NCI-H446 (cell line): ENCODE measurements at places on chromosomes 16 and 17.
A peak's percentile ranks its signal among the peaks of the same experiment; 100 is the strongest.

GRCh38 chr17:48575673-48576478 lies 2.3 kb downstream of the HOXB4 start:
- DNase-seq: no peak

DNA sequence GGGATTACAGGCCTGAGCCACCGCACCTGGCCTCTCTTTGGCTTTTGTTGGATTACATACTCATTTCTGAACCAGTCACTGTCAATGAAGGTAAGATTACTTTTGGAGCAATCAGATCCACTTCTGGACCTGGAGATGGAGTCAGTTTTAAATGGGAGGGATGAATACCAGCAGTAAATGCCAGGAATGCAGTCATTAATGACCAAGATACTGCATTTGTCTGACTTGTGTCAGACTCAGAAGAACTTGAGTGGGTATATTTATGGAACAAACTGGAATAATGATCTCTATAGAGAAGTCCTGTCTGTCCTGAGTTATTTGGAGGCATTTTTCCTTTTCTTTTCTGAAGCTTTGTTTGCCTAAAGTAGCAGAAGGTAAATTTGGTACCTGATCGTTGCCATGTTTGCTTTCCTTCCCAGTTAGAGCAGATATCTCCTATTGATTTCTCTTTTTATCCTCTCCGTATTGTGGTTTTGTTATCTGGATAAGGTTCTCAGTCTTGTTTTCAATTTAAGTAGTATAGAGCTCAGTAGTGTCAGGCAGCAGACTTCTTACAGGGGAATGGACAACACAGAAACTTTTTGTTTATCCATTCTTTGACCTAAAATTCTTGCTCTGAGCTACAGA lies 10.7 kb downstream of the NLK start:
- no peak for DNase-seq

GRCh38 chr16:85040685-85041084 lies 13.1 kb downstream of the KIAA0513 start:
- DNase-seq: no peak

DNA sequence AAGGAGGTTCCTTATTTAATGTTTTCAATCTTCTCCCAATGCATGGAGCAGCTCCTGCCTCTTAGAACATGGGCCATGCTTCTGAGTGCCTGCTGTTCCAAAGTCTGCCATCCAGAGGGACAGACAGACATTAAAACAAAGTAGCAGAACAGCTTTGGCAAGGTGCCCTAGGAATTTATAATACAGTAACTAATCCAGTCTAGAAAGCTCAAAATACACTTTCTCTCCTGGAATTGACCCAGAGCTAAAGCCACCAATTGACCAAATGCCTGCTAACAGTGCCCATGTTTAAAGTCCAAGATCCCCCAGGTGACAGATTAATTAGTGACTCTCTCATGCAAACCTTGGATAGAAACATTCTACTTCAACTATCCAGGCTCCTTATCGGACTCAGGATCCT lies 11.1 kb upstream of the CHRNE start:
- no peak for DNase-seq

DNA sequence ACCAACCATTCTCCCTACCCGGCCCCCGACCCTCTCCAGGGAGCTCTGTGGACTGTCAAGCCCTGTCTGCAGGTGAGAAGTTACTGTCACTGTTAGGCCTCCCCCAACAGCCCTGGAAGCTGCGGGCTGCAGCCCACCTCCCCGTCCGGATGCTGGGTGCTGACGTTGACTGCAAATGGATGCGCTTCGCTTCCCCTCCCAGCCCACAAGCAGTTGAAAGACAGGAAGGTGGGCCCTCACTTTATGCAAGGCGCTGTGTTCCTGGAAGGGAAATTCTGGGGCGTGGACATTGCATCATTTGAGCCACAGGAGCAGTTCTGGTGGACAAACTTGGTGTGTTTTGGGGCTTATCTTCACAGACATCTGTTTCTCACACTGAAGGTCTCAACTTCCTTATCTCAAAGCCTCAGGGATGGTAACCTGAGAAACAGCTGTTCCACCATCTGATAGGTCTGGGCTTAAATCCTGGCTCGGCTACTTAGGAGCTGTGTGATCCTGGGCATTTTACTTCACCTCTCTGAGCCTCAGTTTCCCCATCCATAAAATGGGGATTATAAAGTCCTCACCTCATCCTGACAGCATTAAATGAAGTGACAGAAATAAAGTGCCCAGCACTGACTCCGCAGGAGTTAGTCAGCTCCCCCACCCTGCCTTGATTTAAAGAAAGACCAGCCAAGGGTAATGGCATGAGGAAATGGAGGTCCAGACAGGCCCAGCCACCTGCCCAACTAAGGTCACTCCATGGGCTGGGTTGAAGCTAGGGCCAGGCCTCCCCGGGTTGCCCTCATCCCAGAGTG lies 4.6 kb upstream of the DRC7 start:
- DNase-seq: no peak

DNA sequence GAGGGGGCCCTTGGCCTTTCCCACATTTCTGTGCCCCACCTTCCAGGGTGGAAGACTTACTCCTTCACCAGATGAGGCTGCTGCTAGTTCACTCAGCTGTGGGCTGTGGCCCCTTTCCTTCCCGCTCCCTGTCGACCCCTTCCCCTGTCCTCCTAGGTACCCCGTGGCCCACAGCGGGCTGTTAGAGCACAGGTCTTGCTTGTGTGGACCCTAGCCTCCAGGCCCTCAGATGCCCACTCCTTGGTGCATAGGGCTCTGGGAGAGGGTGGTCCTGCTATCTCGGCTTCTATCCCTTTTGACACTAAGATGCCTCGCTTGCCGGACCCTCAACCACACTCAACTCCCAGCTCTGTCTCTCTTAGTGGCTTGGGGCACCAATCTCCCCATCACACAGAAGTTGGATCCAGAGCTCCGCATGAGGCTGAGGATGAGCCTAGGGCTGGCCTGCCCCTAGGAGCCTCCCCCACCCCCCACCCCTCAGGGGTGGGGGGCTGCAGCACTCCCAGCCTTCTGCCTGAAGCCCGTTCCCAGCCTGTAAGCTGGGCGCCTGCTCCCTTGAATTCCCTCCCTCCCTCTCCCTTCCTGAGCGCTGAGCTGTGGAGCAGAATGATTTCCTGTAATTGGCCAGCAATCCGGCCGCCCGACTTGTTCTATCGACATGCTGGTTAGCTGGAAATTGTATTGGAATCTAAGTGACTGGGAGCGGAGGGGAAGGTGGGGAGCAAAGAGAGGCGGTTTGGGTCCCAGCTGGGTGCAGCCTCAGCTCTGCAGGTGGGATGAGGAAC lies 30.9 kb downstream of the DCAKD start:
- peak; percentile 14 for DNase-seq

DNA sequence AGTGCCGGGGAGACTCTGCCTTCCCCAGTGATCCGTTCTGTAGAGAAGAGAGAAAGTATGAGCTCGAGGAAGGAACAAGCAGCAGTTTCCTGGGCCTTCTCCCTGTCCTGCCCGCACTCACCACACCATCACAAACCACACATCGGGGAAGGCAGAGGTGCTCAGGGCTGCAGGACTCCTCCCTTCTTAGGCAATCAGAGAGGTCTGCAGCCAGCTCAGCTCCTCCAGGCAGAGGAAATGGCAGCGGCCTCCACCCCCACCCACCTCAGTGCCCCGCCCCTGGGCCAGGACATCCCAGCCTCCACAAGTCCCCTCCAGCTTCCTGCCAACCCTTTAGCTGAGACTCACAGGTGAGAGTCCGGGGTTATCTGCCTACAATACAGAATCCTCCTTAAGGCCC lies 2.0 kb downstream of the ZNF319 start:
- no peak for DNase-seq

DNA sequence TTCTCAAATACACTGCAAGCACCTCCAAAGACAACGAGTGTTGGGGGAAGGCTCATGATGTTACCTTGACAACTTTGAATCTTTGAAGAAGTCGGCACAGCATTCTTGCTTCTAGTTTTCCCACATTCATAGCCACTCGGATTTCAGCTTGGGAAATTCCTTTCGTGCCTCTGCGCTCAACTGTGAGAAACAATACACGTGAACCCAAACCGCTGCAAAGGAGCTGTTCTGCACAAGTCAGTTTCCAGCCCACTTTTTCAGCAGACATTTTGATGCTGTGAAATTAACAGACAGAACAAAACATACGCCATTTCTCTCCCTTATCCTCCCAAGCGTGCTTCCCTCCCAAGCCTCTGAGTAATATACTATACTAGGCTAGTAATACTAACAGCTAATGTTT lies 41.2 kb downstream of the GTF3C1 start:
- no peak for DNase-seq

GRCh38 chr17:19000531-19001325 lies 3.8 kb downstream of the FAM83G start:
- DNase-seq: no peak

GRCh38 chr17:6930749-6931148 lies 65.1 kb upstream of the ALOX12 start:
- DNase-seq: no peak

- no peak for DNase-seq
Measured at GRCh38 chr16:13005721-13006247, 104.4 kb downstream of the SHISA9 start.

- DNase-seq: no peak
Measured at GRCh38 chr17:76136276-76137000, 4.6 kb downstream of the FOXJ1 start.

DNA sequence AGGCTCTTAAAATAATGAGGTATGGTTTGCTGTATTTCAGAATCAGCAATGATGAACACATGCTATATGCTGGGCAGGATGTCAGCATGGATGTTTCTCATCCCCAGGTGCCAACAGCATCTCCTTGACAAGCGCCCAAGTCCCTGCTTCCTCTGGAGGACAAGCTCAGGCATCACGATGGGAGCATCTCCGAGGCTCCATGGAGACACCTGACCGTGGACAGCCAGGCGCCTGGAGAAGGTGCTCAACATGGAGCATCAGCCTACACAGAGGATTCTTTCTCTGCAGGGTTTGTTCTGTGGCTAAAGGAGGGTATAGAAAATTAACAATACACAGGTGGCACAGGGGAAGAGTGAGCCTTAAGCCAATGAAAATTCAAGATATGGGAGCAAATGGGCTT lies 72.1 kb downstream of the SLC5A11 start:
- no peak for DNase-seq

DNA sequence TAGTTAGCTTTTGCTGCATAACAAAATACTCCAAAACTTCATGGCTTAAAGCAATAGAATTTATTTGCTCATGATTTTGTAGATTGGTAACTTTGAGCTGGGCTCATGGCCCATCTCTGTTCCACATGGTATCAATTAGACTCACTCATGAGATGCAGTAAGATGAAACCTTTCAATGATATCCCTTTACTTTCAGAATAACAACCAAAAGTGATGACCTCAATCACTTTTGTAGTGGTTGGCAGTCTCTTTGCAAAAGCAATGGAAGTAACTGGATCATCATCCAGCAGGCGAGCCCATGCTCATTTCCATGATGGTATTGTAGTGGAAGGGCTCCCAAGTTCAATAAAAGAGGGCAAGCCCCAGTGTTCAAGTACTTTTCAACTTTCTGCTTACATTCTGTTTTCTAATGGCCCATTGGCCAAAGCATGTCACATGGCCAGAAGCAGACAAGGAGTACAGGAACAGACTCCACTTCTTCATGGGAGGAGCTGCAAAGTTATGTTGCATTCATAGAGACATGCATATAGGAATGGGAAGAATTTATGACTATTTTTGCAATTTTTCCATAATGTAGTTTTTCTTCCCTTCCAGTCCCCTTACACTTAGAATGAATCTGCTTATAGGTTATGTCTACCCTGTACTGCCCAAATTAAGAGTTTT lies 41.7 kb downstream of the EFCAB5 start:
- no peak for DNase-seq

GRCh38 chr16:30896261-30896888 lies at the start of gene CTF1:
Gene CTF1 (plus strand): TSS chr16:30896614. CDS start chr16:30896644, 30 bp downstream.
- DNase-seq: no peak

DNA sequence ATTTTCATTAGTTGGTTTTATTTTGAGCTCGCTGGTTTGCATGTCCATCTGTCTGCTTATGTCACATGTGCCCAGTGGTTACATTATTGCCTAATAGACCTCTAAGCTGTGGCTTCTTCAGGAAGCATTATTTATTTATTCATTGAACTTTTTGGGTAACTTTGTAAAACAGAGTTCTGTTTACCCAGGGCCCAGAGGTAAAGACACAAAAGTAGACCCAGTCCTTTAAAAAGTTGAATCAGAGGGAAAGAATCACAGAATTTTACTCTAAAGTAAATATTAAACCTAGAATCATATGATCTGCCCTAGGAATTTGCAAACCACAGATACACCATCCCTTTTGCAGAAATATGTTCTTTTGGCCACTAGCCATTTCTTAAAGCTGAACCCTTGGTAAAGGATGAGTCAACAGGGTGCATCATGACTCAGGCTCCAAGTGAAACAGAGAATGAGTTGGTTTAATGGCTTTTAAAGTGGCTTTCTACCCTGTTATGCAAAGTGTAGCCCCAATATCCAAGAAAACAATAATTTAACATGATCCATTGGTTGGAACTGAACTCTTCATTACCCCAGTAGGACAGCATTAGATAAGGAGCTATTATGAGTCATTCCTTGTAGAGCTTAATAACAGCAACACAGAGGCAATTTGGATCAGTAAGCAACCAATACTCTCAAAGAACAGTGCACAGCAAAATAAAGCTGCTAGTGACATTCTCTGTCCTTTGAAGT lies 236.3 kb downstream of the KCNJ2 start:
- DNase-seq: peak; percentile 19

GRCh38 chr17:17774009-17774881 lies 62.5 kb downstream of the SREBF1 start:
- no peak for DNase-seq

DNA sequence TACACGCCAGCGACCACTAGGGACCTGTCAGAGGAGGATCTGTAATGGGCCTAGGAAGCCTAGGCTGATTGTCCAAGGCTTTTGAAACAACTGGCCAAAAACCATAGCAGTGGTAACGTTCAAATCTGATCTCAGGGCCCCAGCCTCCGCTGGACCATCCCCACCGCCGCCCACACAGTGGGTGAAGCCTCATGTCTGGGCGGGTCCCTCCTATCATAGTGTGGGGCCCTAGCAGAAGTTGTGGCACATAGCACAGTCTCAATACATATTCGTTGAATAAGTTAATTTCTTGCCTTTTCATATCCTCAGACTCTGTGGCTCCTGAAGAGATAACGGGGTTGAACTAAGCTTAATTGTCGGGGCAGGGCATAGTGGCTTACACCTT lies 818 bp downstream of the DPH1 start:
- DNase-seq: no peak

- DNase-seq: no peak
Measured at GRCh38 chr16:10103118-10103517, 79.1 kb downstream of the GRIN2A start.

DNA sequence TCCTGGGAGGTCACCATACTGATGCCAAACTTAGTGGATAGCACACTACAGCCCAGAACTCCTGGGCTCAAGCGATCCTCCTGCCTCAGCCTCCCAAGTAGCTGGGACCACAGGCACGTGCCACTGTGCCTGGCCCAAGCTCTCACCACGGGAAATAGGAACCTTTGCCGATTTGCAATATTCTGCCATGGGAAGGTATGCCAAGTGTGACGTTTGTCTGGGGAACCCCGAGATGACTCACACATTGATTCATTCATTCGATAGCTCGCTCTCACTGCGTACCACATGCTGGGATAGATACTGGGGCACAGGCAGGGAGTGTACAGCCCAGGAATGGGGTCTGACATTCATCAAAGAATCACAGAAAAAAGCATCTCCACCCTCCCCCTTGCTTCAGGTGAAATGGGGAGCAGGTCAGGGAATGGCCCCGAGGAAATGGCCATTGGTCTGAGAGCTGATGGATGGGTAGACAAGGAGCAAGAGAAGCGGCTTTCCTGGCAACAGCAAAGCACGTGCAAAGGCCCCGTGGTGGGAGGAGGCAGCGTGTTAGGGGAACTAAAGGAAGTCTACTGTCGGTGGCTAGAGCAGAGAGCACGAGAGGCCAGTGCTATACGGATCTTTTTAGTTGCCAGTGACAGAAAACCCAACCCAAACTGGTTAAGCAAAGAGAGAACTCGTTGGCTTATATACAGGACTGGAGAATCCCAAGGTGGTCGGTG lies 44.1 kb downstream of the DNAH17 start:
- no peak for DNase-seq
